Posterior cingulate gyrus (tissue), 11 donors: ENCODE measurements at places on chromosomes 1 and 21.

DNA sequence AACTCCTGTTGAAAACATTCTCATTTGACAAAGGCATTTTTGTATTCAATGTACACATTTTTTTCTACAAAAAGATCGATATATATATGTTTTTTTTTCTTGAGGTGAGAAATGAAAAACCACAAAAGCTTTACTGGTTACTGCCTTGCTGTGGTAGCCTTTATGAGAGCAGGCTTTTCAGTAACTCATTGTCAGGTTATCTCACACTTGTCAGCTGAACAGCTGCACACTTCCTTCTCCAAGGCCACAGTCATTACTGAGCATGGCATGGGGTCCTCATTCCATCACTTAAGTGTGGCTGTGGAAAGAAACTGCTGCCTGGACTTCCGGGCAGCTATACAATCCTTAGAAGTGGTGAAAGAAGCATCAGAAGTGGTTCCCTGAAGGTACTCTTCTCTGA lies 169.3 kb upstream of the ZP4 start:
- DNase-seq, result no peak

DNA sequence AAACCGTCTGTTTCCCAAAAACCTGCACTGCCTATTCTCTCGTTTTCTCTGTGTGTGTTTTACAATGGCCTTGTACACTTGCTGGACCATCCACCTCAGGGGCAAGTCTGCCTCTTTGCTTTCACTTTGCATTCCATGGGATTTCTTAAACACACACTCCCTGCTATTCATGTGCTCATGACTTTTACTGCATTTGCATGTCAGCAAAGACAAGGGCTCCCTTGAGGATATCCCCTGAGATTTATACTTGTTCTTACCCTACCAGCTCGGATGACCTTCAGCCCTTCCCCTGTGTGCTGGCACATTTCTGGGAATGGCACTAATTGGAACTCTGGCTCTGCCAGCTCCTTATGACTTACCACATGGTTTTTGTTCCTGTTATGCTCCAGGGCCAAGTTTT lies 386.9 kb downstream of the AMY1C start:
- no peak for DNase-seq

DNA sequence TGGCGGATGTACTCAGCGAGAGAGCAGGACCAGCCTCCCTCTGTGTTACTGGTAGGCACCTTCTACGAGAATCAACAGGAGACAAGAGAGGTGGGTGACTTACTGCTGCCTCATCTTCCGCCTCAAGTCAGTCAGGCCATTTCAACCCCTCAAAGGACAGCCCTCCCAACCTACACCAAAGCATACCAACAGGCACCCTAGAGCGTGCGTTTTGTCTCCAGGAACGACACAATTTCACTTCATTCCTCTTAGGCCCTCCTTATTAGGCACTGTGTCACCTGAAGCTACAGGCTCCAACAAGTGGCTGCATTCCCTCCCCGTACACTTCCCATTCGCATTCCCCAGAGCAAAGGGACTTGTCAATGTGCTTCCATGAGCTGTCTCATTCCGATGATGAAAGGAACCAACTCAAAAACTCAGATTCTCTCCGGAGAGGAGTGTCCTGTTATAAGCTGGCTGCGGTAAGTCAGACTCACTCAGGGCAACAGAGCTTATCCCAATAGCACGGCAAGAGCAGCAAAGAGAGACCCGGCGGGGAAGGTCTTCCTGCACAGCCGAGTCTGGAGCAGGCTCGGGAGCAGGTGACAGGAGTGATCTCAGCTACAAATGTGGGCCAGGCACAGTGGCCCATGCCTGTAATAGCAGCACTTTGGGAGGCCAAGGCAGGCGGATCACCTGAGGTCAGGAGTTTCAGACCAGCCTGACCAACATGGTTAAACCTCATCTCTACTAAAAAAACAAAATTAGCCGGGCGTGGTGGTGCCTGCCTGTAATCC lies 120.6 kb upstream of the IFFO2 start:
- DNase-seq, result peak; percentile 24

DNA sequence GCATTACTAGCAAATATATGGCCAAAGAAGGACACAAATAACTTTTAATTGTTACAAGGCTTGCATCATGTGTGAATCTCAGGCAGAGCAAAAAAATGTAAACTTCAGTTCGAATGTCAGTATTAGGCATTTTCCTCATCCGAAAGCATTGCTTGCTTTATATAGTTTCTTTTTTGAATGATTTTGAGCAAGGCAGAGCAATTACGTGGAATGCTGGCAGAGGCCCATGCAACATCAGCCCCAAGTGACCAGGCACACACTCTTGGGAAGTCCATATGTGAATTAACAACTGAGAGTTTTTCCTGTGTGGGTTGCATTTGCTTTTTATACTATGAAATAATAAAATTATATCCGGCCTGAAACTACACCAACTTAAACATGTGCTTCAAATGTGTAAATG lies 274.8 kb downstream of the PTPRC start:
- DNase-seq, result no peak

DNA sequence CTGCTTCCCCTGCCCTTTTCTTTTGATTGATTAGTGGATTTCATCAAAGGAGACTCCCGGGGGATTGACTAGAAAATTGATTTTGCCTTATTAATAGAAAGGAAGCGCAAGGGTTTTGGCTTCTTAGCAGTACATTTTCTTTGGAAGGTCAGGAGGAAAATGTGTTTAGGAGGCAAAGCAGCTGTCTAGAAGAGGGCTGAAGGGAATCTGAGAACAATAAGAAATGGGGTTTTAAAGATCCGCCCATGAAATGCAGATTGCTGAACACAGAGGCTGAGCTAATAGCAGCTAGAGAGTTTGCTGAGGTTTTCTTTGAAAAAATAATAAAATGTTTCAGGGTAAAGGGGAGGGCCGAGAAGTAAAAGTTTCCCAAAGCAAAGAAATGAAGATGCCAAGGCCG lies 4.9 kb downstream of the SERTAD4 start:
- DNase-seq, result no peak

GRCh38 chr1:2322065-2322571 lies 69.2 kb downstream of the MORN1 start:
- peak; percentile 93 for DNase-seq

DNA sequence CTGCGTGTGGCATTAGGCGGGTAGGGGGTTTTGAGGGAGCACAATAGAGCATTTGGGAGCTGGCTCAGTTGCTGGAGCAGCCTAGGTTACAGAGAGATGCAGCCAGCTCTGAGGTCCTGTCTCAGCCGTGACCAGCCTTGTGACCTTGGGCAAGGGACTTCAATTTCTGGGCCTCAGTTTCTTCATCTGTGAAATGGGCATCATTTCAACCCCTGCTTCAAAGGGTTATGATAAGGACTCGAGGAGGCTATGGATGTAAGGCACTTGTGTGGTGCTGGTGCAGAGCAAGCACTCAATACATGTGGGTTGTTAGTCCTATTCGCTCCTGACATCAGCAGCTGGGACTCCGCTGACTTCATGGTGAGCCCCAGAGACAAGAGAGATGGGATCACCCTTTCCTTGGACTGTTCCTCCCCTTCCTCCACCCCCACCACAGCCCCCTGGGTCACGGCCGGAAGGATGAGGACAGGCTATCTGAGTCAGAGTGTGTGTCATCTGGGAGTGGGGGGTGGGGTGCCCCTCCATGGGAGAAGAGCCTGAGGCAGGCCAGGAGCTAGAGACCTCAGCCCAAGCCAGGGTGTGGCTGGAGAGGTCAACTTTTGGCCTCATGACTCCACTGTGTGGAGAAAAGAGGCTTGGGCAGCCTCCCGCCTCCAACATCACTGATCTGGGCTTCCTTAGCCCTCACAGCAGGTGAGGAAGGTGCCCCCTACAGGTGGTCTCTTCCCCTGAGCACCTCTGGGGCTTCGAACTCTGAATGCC lies 71.4 kb upstream of the ZBTB40 start:
- DNase-seq, result no peak

DNA sequence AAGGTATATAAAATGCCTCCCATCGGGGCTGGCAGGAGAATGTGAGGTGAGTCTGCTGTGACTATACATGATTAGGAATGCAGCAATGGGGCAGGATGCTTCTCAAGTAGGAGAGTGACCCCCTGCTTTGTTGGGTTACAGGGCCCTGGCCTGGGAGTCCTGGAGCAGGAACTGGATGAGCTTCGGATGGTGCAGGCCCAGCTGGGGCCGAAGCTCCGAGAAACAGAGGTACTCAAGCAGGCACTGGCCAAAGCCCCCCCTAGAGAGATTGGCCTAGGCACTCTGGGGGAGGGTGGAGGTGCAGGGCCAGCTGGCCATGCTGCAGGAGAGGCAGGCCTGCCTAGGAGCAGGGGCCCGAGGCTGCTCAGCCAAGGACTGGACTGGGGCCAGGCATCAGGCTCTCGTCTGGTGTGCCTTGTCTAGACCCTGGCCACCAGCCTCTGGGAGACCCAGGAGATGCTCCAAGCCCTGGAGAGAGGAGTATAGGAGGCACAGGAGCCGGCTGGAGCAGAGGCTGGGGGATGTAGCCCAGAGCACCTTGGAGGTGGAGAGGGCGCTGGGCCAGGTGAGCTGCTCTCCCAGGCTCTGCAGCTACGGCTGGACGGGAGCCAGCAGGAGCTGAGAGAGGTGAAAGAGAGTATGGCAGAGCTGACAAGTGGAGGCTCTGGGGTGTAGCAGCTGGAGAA lies 32.8 kb upstream of the PKP1 start:
- peak; percentile 64 for DNase-seq

GRCh38 chr21:21247424-21247823 lies 249.2 kb downstream of the NCAM2 start:
- no peak for DNase-seq

GRCh38 chr1:19036041-19036812 lies 79.8 kb upstream of the IFFO2 start:
- no peak for DNase-seq

- DNase-seq, result no peak
These were observed 38.5 kb upstream of the EGLN1 start for GRCh38 chr1:231460614-231461013.
